ENCODE measurements at places on chromosomes 16 and 17. TPM values are rescaled to one million over a fixed set of nuclear protein-coding genes. Genes with fewer than 3 reads are reported as not detected.

Gene GRB7
- 0.06 TPM for total RNA-seq

GRCh38 chr16:85172455-85173145 is 60.3 kb upstream of the CIBAR2 start:
- peak; percentile 52 for DNase-seq

GRCh38 chr16:11104168-11105037 is 151.6 kb downstream of the SOCS1 start:
- DNase-seq, result no peak

DNA sequence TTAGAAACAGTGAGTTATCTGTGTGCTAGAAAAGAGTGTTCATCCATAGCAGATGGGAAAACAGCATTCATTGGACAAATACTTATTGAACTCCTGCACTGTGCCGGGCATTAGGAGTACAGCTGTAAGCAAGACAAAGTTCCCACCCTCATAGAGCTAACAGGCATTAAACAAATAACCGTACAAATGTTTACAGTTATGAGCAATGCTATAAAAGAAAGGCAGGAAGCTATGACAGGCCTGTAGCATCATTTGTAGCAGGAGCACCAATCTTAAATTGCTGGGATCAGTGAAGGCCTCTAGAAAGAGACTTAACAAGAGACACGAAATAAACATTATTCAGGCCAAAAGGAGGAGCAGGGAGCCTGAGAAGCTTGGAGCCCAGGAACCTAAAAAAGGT is 15.6 kb downstream of the SDR42E1 start:
- DNase-seq, result no peak

DNA sequence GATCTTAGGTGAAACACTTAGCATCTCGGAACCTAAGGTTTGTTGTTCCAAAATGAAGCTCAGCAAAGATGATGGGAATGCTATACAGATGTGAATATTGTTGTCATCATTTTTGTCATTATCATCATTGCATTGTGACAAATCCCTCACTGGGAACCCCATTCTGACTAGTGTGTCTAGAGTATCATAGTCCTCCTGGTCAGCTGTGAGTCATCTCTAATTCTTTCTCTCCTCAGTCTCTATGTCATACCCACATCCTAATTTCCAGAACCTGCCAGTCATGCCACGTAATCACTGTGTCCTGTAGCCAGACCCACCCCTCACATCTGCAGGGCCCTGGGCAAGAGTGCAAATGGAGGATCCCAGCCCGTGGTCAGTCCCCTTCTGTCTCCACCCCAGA is 60.5 kb upstream of the CLEC3A start:
- DNase-seq, result no peak

Gene PITPNM3
- 1.5 TPM for total RNA-seq

GRCh38 chr17:39634384-39634871 is 2.5 kb upstream of the STARD3 start:
- peak; percentile 51 for DNase-seq

- DNase-seq, result no peak
Observed at GRCh38 chr17:13797863-13798262, 196.1 kb upstream of the HS3ST3A1 start.

DNA sequence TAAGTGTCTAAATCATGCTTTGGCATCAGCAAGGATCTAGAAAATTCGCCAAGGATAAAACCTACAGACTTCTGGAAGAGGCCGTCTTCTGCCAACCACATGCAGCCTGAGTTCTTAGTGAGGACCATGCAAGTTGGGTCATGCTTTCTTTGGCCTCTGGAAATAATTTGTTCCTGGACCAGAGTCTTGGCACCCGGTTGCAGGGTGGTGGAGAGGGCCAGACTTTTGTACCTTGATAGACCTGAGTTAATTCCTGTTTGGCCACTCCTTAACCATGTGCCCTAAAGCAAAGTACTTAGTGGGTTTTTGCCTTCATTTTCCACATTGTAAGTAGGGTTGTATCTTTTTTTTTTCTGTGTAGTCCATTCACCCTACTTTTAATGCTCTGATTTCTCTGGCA is 283.4 kb upstream of the IRX5 start:
- no peak for DNase-seq

GRCh38 chr17:60314423-60314822 is 77.5 kb downstream of the USP32 start:
- no peak for DNase-seq

- DNase-seq, result no peak
Observed at GRCh38 chr16:87169509-87169995, 147.6 kb downstream of the C16orf95 start.

- DNase-seq, result no peak
Observed at GRCh38 chr17:81593105-81593871, 41.1 kb upstream of the FAAP100 start.

- DNase-seq, result no peak
Observed at GRCh38 chr16:76816475-76816874, 374.5 kb upstream of the MON1B start.

DNA sequence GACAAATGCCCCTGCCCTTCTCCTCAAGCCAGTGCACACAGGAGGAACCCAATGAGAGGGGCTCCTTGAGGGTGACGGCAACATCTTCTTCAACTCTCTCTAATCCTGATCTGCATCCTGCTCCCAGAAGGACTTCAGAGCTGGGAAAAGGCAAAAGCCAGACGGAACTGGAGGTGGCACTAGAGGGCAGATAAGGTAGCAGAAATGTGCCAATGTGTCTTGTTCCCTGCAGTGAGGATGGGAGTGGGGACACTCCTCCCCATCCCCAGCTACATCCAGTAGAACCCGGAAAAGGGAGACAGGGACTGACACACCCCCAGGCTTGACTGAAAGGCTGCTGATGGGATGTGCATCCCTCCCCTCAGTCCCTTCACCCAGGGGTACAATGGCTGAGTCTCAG is 28.5 kb downstream of the SRCIN1 start:
- DNase-seq, result no peak

Gene CDH13
- total RNA-seq, result 162 TPM

Gene SOCS1
- total RNA-seq, result 0.98 TPM

- no peak for DNase-seq
Observed at GRCh38 chr16:25957707-25958106, 265.9 kb downstream of the HS3ST4 start.

- DNase-seq, result no peak
Observed at GRCh38 chr16:51429041-51429440, 278.0 kb upstream of the SALL1 start.

DNA sequence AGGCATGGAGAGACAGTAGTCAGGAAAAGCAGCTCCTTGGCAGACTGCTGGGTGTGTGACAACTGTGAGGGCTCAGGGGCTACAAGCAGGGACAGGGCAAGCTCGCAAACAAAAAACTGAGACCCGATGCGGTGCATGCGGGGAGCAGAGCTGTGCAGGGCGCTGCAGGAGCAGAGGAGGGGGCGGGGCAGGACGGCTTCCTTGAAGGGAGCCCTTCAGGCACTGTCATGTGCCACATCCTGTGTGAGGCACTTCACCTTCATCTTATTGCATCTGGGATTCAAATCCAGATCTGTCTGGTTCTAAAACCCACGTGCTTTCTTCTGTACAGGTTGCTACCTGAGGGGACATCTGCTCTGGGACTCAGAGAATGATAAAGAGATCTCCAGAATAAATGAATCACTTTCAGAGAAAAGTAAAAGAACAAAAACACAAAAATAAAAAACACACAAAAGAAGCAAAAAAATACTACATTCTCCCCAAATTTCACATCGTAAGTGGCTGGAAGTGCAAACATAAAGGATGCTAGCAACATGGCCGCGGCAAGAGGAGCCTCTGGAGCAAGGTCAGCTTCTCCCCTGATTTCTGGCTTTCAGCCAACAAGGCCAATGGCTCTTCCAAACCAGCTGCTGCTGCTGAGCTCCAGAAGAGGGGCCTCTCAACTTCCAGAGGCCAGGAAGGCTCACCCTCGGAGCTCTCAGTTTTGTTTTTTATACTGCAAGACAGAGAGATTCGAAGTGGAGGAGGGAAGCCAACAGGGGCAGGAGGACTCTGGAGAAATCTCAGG is 14.2 kb downstream of the LYRM9 start:
- DNase-seq, result no peak

GRCh38 chr17:53971361-53971760 is 148.6 kb downstream of the KIF2B start:
- DNase-seq, result no peak

Gene CLN3
- total RNA-seq, result 25.7 TPM

- DNase-seq, result no peak
Observed at GRCh38 chr17:15511142-15511541, 43.7 kb upstream of the CDRT4 start.

Gene TMEM204
- total RNA-seq, result not detected

Gene KRTAP3-1
- total RNA-seq, result not detected

Gene MFAP4
- 0.13 TPM for total RNA-seq

GRCh38 chr17:74478420-74479100 is 12.1 kb downstream of the CD300A start:
- no peak for DNase-seq

DNA sequence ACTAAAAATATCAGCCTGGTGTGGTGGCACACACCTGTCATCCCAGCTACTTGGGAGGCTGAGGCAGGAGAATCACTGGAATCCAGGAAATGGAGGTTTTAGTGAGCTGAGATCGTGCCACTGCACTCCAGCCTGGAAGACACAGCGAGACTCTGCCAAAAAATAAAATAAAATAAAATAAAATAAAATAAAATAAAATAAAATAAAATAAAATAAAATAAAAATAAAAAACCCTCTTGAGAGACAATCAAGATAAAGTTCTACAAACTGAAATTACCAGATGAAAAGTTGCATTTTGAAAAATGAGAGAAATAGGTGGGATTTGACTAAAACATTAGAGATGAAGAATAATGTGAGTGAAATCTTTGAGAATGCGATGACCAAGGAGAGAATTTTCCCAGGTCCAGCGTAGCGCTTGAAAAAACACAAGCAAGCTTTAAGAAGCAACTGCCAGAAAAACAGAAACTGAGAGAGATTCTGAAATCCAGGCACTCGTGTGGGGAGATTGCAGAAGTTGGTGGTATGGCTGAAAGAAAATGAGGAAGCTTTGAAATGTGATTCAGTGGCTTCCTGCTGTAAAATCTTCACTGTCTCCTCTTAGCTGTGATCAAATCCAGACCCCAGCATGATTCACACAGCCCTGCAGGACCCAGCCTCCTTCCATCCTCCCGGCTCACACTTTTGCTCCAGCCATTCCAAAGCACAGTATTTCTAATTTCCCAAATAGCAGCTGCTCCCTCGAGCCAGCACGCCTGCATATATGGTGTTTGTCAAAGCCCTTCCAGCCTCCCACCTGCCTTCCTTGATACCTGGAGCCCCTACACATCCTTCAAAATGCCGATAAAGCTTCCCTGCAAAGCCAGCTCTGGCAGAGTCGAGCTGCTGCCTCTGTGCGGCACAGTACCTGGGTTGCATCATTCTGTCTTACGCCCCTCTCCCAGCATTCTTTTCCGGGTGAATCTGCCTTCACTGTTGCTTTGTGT is 8.2 kb upstream of the CD300E start:
- DNase-seq, result no peak

DNA sequence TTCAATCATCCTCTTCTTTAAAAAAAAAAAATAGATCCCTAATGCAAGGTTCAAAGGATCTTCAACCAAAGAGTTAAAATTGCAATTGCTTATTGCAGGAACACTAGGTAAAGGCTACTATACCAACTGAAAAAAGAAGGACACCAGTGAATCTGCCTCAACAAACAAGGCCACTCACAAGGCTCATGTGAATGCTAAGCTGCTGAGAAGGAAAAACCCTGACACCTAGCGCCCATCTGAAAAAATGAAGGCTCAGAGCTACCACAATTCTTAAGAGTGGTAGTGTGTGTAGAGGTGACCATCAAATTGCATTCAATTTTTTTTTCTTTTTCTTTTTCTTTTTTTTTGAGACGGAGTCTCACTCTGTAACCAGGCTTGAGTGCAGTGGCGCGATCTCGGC is 201.6 kb upstream of the C17orf78 start:
- DNase-seq, result no peak

- no peak for DNase-seq
Observed at GRCh38 chr16:50606431-50607050, 58.3 kb downstream of the NKD1 start.

Gene DHX58
- total RNA-seq, result 5.3 TPM

Gene CD19
- total RNA-seq, result not detected

Gene KRTAP4-1
- not detected for total RNA-seq

Gene MAF
- 2.6 TPM for total RNA-seq

GRCh38 chr16:87006789-87007745 is 310.1 kb downstream of the C16orf95 start:
- peak; percentile 98 for DNase-seq

DNA sequence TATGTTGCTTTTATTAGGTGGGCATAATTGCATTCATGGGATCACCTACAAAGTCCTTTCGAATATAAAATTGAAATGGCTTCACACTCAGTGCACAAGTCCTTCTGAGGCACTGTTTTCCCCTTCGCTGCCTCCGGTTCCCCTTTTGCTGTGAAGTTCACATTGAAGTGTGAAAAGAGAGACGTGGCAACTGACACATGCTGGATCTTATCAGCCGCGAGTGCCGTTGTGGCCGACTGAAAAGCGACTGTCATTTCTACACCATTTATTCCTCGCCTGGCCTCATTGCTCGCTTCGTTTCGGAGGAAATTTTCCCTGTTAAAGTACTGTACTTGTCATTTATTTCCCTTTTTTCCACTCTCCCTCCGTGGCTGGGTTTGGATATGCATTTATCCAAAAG is 423.5 kb downstream of the MAF start:
- no peak for DNase-seq

Gene PIMREG
- 94.6 TPM for total RNA-seq

- DNase-seq, result no peak
Observed at GRCh38 chr17:1045456-1045855, 48.5 kb downstream of the TIMM22 start.

GRCh38 chr17:69928611-69929010 is 146.4 kb upstream of the KCNJ16 start:
- no peak for DNase-seq

Gene VAT1L
- total RNA-seq, result not detected

- DNase-seq, result peak; percentile 57
Observed at GRCh38 chr17:64028874-64029464, 8.5 kb upstream of the ICAM2 start.

DNA sequence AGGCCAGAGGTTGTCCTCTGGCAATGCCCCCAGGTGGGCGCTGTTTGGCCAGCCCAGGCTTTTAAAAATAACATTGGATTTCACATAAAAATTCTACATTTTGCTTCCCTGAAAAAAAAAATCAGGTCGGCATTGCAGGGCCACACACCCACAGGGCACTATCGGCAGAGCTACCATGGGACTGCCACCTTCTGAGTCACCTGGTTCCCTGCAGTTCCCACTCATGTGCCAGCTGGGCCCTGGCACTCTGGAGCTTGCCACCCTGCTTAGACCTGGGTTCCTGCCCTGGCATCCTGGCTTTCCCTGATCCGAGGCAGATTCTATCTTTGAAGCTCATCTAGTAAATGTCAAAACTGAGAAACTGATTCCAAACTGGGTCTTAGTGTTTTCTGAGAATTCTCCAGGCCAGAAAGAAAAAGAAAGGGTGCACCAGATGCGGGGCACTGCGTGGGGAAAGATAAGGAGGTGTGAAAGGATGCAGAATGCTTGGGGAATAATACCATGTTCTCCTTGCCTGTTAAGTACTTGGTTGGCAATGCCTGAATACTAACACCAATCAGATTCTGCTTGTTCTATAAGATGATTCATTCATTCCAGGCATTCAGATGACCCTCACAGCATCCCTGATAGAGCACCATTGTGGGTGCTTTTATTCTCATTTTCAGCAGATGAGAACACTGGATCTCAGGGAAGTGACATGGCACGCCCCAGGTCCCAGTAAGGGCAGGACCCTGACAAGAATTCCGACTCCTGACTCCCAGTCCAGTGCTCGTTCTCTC is 51.8 kb downstream of the RAI1 start:
- DNase-seq, result peak; percentile 58

All from LHCN-M2 (cell line).